NCI-H226 (cell line): ENCODE measurements at places on chromosomes 5 and 9.

GRCh38 chr9:131867611-131868192, 127.8 kb upstream of the RAPGEF1 start:
- DNase-seq, result no peak

GRCh38 chr5:14237317-14238086, 94.4 kb downstream of the TRIO start:
- DNase-seq, result no peak

DNA sequence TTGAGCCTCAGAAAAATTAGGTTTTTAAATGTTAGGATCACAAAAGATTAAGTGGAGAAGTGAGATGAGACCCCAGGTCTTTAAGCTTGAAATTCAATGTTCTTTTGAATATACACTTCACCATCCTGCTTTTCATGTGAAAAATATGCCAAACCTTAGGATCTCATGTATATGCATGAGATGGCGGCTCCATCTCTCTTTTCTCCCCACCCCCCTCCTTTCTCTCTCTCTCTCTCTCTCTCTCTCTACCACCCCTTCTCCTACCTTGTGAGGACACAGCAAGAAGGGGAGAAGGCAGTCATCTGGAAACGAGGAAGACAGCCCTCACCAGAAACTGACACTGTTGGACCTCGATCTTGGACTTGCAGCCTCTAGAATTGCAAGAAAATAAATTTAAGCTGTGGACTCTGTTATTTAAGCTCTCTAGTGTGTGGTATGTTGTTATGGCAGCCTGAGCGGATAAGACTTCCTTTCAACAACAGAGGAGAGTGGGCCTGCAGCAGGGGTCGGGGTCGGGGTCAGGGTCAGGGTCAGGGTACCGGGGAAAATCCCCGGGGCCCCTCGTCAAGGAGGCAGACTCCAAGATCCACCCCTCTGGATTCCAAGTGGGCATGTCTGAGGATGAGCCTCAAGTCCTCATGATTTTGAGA, 16.4 kb upstream of the ALDH1B1 start:
- DNase-seq, result no peak

DNA sequence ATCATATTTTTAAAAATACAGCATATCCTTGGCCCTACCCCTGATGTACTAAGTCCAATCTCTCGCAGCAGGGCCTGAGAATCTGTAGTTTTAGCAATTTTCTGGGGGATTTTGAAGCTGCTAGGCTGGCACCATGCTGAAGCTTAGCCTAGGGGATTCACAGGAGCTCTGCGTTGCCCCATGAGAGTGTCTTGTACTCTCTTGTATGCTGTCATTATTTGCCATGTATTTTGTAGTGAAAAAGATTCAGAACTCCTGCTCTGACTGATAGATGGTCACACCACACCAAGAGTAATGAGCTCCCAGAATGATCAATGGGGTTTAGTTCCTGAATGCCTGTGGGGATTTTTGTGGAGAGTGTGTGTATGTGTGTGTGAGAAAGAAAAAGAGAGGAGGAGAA, 20.7 kb upstream of the TRMT10B start:
- no peak for DNase-seq

GRCh38 chr5:170476704-170477103, 27.1 kb upstream of the KCNIP1 start:
- no peak for DNase-seq
